Hematopoietic multipotent progenitor cell (in vitro differentiated cells): ENCODE measurements at places on chromosomes 7 and 10. TPM values are rescaled to one million over a fixed set of nuclear protein-coding genes. Genes with fewer than 3 reads are reported as not detected.

EFCAB10 gene
- not detected for total RNA-seq

DPCD gene
- total RNA-seq: 10.0 TPM

ZNF277 gene
- 29.1 TPM for total RNA-seq

UCN3 gene
- not detected for total RNA-seq

ASZ1 gene
- not detected for total RNA-seq

GRCh38 chr10:45444022-45444421 lies 70.0 kb downstream of the ALOX5 start:
- DNase-seq: no peak

DNA sequence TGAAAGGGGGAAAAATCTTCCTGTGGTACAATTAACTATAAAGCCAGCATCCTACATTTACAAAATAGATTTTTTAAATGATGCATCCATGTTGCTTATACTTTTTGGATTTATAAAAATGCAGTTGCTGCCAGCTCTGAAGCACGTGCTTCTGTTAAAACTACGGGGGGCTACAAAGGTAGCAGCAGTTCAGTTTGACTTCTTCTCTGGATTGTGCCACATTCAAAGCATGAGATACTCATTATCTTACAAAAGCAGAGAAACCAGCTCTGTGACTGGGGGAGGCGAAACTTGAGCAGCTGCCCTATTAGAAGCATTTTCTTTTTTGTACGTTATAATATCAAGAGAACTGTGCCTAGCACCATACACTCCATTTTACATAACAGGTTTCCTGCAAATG lies 31.1 kb downstream of the NEUROD6 start:
- no peak for DNase-seq

DNA sequence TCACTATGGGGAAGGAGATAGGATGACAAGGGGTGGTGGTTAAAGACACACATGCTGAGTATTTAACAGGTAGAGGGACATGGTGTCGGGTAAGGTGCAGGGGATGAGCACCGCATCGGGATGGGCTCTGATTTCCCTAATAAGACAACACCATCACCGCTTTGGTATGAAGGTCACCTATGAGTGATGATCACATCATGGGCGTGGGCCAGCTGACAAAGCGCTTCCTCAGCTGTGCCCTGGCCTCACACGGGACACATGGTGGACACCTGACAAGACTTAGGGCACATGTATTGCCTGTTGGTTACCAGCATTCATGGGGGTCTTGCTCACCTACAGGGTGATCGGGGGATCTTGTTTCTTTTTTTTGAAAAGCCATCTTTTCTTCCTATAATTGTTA lies 12.8 kb downstream of the C7orf57 start:
- no peak for DNase-seq

- no peak for DNase-seq
Observed at GRCh38 chr10:113449006-113449695, 103.7 kb upstream of the HABP2 start.
